ENCODE measurements at places on chromosomes 2 and 18.

GRCh38 chr2:28052691-28053090 lies 162.2 kb downstream of the BABAM2 start:
- no peak for DNase-seq

DNA sequence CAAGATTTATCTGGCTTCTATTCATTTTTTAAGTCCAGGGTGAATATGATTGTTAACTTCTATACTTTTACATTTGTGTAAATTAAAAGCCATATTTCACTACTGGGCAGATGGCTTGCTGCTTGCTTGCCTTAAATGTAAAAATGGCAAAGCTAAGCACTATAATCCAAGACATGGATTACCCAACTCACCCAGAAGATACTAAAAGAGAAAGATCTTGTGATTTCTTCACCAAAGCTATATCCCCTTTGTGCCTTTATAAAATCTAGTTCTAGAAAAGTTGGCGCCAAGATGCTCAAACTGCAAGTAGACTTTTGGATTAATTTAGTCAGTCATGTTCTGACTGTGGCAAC lies 48.7 kb upstream of the PKDCC start:
- no peak for DNase-seq

- DNase-seq = no peak
Observed at GRCh38 chr2:119397196-119397595, 30.4 kb downstream of the DBI start.

DNA sequence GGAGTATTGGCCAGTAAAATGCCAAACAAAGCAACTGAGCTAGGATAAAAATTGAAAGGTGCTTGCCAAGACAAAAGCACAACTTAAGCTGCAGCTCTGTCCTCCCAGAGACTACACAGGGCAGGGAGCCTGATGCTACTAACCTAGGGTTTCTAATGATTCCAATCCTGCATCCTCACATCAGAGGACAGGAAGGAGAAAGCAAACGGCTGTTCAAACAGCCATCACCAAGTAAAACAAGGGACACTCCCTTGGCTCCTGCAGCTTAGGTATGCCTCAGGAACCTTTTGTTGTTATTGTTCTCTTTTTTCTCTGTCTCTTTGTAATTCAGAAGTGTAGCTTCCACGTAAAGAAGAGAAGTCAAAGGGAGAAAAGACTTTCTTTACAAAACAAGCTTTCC lies 99.5 kb downstream of the TCF4 start:
- DNase-seq = no peak

GRCh38 chr2:29894822-29895614 lies 26.4 kb downstream of the ALK start:
- DNase-seq = no peak

GRCh38 chr2:177641331-177641730 lies 248.8 kb downstream of the AGPS start:
- DNase-seq = no peak

DNA sequence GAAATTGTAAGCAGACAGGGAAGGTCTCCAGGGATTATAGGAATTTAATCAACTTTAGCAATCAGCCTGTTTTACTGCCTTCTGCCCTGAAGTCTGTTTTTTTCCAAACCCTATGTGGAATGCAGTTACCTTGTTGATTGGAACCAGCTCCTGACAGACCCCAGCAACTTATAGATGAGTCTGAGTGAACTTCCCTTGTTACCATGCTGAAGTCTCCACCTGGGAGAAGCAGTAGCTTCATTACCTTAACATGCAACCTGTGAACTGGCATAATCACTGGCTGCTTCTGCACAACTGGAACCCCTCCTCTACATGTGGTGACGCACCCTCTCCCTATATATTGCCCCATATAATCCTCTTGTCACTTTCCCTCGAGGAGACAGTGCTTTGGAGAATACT lies 226.3 kb upstream of the SPOPL start:
- DNase-seq = no peak

GRCh38 chr2:143937723-143938350 lies 582.1 kb downstream of the ZEB2 start:
- no peak for DNase-seq

DNA sequence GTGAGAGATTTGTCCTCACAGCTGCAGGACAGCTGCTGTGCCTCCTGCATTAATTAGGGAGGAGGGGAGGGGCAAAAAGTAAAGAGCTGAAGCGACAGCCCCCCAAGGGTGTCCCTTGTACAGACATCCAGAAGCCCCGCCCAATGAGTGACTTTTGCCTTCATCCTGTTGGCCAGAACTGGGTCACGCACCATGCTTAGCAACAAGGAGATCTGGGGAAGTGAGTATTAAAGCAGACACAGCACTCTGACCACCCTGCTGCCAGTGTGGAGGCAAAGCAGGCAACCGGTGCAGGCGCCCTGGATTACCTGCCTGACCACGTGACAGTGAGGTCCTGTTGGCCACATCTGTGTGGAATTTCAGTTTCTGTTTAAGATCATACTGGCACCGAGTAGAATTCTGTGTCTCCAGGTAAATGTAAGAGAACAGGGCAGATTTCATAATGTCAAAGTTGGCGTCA lies 21.5 kb upstream of the BIN1 start:
- no peak for DNase-seq

DNA sequence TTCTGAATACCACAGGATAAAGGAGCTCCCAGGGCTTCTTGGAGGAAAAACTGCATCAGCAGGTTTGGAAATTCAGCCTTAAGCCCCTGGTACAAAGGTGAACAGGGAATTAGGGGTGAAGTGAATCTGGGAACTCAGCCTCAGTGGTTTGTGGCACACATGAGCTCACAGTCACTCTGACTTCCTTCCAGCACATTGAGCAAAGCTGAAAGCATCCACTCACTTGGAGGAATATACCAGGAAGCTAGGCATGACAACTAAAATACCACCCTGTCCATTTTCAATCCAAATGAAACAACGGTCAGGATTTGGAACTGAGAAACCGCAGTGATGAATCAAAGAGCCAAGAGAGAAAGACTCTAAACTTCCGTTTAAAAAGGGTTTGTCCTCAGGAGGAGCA lies 216.1 kb downstream of the ICOS start:
- no peak for DNase-seq

DNA sequence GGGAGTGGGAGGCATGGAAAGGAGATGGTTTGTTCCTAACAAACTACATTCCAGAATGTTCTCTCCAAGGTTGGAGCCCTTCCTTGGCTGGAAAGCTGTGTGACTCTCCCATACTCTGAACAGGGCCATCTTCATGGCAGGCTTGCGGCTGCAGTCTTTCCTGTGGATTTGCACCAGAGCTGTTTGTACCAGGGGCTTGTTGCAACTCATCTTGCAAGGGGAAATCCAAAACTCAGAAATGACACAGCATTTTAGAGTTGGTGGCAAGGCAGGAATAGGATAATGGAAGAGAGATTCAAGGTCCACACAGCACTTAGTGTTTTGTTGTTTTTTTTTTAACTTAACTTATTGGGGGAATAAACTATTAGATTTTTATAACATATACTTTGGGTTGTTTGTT lies 73.7 kb upstream of the ZNF516 start:
- no peak for DNase-seq

- no peak for DNase-seq
Observed at GRCh38 chr2:212777020-212777491, 238.5 kb upstream of the ERBB4 start.

- DNase-seq = no peak
Observed at GRCh38 chr2:187271825-187272224, 176.2 kb downstream of the CALCRL start.

DNA sequence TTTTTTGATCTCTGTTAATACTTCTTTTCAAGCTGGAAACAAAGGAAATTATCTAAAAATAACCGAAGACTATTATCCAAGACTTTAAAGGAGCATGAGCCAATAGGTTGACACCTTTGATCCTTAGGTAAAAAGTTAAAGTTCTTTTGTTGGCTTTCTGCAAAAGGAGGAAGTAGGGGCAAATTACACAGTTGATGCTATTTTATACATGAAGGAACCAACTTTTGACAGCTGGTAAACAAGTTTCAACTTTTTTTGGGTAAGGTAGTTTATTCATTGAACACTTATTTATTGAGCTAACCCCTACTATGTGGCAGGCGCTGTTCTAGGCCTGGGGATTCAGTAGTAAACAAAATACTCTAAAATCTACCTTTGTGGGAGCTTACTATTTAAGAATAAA lies 66.6 kb upstream of the ZEB2 start:
- no peak for DNase-seq

DNA sequence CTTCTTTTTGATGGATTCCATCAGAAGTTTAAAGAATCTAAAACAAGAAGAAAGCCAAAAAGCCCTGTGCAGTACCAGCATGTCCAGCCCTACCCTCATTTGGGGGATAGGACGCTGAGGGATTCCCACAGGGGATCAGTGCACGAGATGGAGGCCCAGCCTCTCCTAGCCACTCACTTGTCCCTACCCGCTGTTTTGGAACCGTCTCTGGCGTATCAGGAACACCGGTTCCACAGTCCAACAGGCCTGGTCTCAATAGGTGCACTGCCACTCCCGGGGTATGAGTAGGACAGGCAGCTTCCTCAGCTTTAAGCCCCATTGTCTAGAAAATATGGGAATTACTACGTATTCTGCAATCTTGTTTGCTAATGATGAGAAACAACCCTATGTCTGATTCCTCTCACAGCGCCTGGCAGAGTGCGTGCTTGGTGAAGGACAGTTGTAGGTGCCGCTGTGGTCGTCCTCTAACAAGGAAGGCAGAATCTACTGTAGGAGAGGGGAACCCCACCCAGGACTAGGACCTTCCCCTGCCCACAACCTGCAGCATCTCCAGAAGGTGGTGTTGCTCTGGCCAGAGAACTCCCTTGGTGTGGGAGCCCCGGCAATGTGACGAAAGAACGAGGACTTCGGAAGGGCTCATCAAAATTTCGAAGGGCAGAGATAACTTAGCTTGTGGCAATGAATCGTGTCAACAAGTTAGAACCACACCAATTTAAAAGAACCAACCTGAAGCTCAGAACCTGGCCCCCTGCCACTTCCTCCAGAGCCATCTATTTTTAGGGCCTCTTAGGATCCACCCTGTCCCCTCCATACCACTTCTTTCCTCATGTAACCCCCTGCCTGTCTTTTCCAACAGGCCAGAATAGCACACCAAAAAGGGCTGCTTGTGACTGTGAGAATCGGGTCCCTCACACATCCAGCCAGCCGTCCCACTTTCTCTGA lies 71.7 kb downstream of the POLR1A start:
- no peak for DNase-seq

DNA sequence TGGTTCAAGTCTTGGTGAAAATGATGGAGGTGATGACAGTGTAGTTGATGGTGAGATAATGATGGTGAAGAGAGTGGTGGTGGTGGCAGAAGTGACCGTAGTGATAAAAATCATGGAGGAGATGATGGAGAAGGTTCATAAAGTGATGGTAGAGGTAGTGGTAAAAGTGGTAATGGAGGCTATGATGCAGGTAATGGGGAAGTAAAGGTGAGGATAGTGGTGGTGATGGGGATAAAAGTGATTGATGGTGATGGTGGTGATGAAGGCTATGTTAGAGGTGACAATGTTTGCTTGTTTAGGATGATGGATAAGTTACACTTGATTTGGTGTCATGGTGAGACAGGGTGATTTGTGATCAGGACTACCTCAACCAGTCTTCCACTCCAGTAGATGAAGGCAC lies 268.9 kb downstream of the DYSF start:
- no peak for DNase-seq

DNA sequence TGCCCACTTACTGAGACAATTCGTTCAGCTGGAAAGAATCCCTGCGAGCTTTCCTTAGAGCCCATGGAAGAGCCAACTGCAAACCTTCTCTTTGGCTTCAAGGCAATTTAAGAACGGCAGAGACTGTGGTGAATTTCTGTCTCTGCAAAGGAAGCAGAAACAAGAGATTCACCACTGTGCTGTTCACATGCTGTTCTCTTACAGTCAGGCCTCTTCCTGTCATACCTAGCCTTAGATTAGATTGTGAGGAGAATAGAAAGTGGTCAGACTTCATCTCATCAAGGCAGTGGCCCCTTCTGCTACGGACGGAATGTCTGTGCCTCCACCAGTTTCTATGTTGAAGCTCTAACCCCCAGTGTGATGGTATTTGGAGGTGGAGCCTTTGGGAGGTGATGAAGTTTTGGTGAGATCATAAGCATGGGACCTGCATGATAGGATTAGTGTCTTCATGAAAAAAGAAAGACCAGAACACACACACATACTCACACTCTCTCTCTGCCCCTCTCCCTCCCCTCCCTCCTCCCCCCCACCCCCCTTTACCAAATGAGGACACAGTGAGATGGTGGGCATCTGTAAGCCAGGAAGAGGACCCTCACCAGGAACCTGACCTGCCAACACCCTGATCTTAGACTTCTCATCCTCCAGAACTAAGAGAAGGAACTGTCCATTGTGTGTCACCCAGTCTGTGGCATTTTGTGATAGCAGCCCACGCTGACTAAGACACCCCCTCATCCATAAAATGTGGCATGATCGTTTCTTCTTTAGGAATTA lies 45.6 kb upstream of the NRP2 start:
- DNase-seq = no peak

DNA sequence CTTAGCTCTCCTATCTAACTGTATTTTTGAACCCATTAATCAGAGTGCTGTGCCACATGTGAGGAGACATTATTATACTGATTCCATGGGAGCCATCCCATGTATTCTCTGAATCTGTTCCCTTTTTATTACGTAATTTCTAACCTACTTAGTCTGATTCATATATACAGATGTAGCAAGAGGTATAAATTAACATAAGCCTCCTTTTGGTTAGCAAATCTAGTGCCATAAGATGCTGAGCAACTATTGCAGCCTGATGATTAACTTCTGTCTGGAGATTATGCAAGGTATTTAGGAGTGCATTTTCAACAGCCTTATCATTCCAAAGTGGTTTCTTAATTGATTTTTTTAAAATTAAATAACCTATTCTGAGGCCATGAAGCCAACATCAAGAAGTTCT lies 114.1 kb upstream of the MSH2 start:
- no peak for DNase-seq

GRCh38 chr18:40314199-40314598 lies 1640.8 kb upstream of the PIK3C3 start:
- no peak for DNase-seq

DNA sequence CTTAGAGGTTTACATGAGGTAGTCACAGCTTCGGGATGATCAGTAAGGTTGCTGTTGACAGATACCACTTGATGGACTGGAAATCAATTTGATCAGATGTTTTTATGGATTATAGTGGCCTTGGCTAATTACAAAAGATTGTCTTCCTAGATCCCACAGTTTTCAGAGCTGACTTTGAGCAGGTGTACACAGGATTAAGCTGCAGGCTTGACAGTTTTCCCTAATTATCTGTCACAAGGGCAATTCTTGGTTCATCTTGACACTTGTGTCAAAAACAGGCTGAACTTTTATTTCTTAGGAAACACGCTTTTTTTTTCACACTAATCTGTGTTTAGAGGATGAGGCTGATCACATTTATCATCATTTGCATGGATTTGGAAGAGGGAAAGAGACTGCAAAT lies 824.0 kb upstream of the PIK3C3 start:
- no peak for DNase-seq

All from cortex of kidney (tissue), 1 donor.